ENCODE measurements at places on chromosomes 13 and 19.

GRCh38 chr13:57030671-57031070, 110.0 kb upstream of the PRR20A start:
- no peak for DNase-seq

GRCh38 chr13:32840989-32841713, 175.1 kb upstream of the KL start:
- peak; percentile 39 for DNase-seq

DNA sequence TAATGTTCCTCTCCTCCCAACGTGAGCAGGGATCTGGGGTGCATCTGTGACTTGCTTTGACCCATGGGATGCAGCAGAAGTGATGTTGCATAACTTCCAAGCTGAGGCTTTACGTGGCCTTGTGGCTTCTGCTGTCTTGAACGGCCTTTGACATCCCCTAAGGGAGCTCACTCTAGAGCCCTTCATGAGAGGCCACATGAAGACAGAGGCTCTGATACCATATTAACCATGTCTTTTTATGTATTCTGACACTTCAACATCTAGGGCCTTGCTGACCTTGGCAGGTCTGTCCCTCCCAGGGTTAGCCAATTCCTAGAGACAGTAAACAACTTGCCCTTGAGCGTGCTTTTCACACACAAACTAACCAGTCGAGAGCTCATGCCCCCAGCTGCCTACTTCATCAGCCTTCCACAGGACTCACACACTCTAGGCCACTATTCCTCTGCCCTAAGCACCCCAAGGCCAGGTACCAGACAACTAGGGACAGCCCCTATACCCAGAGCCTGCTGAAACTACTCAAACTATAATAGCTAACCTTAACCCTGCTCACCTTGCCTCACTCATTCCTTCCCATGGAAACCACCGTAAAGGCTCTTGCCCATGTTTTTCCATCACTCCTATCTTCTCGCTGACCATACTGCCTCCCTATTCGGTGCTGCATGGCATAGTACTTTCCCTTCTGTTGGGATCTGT, 45.4 kb downstream of the CCDC70 start:
- DNase-seq, result no peak

- no peak for DNase-seq
Measured at GRCh38 chr13:29170436-29171082, 350.4 kb downstream of the MTUS2 start.

- DNase-seq, result no peak
Measured at GRCh38 chr19:30022659-30023058, 80.6 kb downstream of the URI1 start.

- DNase-seq, result peak; percentile 48
Measured at GRCh38 chr19:53102756-53103233, 427 bp downstream of the ZNF160 start.

GRCh38 chr13:40401911-40402776, 264.3 kb downstream of the FOXO1 start:
- DNase-seq, result peak; percentile 76

DNA sequence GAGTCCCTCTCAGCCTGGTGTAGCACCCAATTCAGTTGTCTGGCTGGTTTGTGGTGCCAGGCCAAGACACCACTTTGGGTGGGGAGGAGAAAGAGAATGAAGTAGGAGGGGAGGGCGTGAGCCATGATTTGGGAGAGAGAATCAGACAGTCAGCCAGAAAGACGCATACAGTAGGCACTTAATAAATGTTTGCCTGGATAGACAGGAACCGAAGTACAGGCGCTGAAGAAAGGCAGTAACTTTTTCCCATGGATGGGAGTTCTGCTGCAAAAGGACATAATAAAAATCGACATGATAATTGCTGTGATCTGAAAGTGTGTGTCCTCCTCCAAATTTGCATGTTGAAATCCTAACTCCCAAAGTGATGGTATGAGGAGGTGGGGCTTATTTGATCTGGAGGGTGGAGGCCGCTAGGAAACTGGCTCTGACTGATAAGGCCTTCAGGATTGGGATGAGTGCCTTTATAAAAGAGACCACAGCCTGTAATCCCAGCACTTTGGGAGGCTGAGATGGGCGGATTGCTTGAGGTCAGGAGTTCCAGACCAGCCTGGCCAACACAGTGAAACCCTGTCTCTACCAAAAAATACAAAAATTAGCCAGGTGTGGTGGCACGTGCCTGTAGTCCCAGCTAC, 38.4 kb upstream of the PDCD5 start:
- DNase-seq, result no peak

GRCh38 chr19:5313307-5313706, 27.3 kb downstream of the PTPRS start:
- DNase-seq, result no peak

- no peak for DNase-seq
Measured at GRCh38 chr19:32104153-32104849, 241.1 kb upstream of the ZNF507 start.

DNA sequence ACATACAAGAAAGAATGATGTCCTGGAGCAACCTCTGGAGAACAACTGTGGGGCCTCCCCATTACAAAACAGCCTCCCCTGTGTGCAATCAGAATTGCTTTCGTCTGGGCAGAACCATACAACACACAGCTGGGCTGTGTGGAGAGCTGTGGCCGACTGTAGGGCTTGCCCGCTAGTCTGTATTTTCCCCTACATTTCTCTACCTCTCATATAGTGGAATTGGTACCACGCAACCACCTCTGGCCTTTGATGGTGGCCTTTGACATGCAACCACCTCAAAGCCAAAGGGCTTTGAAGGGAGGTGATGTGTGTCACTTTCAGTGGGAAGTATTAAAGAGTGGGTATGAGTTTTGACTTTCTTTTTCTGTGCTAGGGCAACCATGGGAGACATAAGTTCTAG, 34.0 kb downstream of the GARRE1 start:
- DNase-seq, result no peak

GRCh38 chr19:27671876-27672275, 1541.1 kb downstream of the UQCRFS1 start:
- no peak for DNase-seq

DNA sequence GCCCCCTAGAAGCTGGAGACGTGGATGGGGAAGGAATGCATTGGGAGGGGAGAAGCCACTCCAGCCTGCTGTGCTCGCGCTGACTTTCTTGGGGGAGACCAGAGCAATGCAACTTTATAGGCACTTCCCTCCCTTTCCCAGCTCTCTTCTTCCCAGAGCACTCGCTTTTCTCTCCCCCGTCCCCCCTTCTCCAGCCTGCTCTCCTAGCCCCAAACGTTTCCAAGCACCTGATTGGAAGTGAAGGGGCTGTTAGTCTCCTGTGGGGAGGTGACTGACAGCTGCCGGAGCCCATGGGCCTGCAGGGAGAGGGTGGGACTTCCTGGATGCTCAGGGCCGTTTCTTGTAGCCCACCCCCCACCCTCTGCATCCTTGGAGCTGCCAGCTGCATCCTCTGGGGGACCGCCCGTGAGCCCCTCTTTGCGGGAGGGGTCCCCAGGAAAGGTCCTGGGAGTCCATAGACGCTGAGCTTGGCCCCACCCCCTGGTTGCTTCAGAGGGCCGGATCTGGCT, 2.5 kb downstream of the HDGFL2 start:
- DNase-seq, result peak; percentile 90

DNA sequence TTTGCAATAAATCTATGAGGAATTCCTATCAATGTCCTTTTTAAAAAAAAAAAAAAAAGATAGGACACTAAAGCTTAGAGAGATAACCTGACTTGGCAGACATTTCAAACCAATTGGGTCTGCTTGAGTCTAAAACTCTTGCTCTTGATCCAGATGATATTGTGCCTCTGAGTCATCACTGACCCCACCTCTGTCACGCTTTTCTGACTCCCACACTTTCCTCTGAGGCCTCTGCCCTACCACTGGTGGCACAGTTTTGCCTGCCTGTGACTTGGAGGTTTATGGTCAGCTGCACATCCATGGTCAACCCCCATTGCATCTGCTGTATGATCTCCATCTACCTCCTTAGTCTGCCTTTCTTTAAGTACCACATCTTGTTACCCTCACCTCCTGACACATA, 328.7 kb downstream of the SPRY2 start:
- DNase-seq, result no peak

DNA sequence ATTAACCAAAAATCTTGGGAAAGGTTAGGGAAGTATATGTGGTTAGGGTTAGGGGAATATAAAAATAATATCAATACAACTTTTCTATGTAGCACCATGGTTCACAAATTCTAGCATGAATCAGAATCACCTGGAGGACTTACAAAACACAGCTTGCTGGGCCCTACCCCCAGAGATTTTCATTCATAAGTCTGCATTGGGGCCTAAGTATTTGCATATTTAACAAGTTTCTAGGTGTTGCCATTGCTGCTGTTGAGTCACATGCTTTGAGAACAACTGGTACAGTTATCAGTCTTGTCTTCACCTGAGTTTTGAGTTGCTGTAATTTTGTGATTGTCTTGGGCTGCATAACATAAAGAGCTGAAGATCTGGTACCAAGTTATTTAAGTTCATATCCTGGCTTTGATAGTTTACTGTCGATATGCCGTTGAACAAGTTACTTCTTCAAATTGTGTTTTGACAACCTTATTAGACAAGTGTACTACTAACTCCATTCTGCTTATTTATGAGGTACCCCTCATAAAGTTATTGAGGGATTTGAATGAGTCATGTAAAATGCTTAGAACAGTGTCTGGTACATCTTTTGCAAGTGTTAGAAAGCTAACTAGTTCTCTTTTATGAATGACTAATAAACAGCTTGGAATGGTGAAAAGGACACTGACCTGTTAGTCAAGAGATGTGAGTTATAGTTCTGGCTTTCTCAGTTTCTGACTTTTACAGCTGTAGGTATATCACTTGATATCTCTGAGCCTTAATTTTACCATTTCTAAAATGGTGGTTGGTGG, 132.9 kb downstream of the PAN3 start:
- DNase-seq, result no peak

Measured in GM13976 (cell line).